Stimulated activated CD8-positive, alpha-beta memory T cell treated with anti-CD3 and anti-CD28 coated beads, Interleukin-15, amount 100 ng/mL, for 48 hours (primary cell): ENCODE measurements at places on chromosomes 12 and 14.

- DNase-seq: no peak
Observed at GRCh38 chr14:71623939-71624338, 308.3 kb upstream of the RGS6 start.

- DNase-seq: no peak
Observed at GRCh38 chr12:77382096-77382742, 316.9 kb upstream of the E2F7 start.

DNA sequence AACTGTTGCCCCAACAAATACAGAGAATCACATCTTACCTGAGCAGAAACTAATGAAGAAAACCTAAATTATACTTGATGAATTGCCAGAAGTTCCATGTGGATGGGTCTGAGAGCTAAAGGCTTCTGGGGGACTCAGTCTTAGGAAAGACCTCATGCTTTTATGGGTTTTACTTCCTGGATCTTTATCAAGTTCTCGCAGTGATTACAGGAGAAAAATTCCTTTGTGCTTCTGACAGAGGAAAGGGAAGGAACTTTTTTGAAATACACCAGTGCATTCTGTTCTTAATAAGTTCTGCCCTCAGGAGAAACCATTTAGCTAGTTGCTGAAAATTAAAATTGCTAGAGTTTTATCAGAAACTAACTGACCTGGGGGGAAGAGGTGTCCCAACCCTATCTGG lies 203.9 kb upstream of the KITLG start:
- no peak for DNase-seq

GRCh38 chr14:98919434-98919833 lies 352.6 kb downstream of the BCL11B start:
- no peak for DNase-seq

- no peak for DNase-seq
Observed at GRCh38 chr14:33505963-33506329, 444.9 kb downstream of the EGLN3 start.

GRCh38 chr12:107967170-107967569 lies 161.9 kb upstream of the WSCD2 start:
- DNase-seq: no peak

DNA sequence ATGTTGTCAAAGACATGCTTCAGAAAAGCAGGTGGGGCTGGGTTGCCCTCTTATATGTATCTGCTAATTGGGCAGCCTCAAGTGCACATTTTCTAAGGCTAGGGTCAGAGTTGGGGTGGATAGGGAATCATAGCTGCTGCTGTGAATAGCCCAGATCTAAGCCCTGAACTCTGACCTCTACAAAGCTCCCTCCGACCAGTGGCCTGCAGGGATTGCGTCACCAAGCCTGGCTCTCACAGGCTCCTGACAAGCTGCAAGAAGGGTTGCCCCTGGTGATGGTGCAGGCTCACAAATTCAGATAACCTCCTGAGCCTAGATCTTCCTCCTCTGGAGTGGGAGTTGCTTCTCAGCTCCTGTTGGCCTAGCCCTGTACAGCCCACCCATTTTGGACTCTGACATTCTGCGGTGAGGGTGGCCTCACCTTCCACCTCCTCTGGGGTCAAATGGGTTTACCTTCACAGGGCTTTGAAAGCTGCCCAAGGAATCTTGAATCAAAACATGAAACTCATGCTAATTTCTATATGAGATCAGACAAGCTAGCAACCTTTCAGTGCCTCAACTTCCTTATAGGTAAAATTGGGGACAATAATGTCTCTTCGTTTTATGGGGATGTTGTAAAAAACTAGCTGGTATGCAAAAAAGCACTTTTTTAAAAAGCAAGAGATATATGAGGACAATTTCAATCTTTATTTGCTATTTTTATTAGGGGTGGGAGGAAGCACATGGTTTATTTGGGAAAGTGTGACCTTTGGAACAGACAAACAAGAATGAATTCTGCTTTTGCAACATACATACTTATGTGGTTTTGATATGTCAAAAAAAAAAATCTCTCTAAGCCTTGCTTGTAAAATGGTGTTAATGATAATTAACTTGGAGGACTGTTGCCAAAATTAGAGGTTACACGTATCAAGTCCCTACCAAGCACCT lies 4.9 kb upstream of the SUSD6 start:
- DNase-seq: no peak

DNA sequence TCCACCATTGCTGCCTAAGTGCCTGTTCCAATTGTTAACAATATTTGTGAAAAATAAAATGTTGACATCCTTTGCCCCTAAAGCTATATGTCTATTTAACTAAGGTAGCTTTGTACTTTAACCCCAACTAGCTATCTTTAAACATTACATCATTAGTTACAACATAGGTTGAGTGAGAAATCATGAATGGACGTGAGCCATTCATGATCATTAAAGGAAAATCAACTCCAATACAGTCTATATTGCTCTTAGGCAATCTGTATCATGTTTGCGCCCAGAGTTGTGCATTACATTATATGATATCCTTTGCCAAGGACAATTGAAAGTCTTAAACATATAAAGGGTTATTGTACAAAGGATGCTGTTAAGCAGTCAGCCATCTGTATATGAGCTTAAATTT lies 269.6 kb downstream of the ALX1 start:
- DNase-seq: no peak

DNA sequence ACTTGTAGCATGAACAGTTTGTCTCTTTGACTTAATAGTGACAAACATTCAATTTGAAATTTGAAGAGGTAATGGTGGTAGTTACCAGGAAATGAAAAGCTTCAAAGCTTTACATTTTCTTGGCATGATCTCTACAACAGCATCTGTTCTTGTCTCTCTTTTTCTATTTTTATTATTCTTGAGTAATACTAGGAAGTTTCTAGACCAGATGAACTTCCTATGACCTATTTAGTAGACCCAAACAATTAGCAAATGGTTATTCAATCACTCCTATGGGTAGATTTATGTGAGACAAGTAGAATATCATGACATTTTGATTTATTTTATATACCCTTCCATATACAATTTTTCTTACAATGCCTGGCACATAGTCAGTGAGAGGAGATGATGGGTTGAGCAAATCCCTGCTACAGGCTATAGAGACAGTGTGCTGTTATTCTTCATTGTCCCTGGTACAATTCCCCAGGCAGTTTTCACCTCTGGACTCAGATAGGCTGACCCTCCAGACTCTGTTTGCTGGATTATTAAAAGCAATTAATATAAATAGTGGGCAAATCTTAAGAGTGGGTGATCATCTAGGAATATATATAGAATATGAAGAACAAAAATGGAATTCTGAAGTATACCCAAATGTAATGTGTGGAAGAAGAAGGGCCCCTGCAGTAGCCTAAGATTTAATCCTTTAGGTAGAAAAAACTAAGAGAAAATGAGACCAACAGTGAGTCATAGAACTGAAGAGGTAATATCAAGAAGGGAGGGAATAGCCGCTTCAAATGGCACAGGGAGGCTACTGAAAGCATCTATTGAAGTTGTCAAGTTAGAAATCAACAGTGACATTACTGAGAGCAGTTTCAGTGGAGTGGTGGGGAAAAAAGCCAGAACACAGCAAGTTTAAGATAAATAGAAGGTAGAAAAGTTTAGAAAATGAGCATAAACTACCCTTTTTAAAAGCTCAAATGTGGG lies 512.0 kb downstream of the FOXG1 start:
- no peak for DNase-seq

- no peak for DNase-seq
Observed at GRCh38 chr14:54040846-54041245, 84.2 kb upstream of the BMP4 start.

DNA sequence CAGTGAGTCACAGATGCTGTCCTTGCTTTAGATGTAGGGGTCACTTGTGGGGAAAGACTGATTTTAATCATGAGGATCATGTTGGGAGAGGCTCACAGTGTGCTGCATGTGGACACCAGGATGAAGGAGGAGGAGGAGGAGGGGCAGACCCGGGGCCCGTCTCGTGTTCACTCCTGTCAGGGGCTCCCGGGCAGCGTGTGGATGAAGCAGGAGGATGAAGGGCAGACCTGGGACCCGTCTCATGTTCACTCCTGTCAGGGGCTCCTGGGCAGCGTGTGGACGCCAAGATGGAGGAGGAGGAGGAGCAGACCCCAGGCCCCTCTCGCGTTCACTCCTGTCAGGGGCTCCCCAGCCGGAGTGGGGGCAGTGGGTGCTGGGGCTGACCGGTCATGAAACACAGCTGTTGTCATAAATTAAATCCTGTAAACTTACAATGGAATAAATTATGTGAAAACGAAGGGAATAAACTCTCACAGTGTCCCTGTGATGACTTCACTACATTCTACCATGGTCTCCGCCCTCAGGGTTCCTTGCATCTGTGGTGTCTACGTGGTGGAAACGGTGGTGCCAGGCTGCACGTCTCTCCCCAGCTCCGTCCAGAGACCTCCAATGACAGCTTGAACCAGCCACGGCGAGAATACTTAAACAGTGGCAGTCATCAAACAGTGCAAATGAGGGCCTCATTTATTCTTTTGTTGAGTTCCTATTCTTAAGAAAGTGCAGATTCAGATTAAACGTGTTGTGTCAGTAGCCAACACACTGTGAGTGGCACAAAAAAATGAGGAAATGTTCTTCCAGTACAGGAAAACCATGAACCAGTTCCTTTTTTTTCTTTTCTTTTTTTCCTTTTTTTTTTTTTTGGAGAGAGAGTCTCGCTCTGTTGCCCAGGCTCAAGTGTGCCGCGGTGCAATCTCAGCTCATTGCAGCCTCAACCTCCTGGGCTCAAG lies 37.7 kb upstream of the SFSWAP start:
- DNase-seq: no peak

GRCh38 chr14:47674148-47674542 lies 1.3 kb downstream of the MDGA2 start:
- no peak for DNase-seq

DNA sequence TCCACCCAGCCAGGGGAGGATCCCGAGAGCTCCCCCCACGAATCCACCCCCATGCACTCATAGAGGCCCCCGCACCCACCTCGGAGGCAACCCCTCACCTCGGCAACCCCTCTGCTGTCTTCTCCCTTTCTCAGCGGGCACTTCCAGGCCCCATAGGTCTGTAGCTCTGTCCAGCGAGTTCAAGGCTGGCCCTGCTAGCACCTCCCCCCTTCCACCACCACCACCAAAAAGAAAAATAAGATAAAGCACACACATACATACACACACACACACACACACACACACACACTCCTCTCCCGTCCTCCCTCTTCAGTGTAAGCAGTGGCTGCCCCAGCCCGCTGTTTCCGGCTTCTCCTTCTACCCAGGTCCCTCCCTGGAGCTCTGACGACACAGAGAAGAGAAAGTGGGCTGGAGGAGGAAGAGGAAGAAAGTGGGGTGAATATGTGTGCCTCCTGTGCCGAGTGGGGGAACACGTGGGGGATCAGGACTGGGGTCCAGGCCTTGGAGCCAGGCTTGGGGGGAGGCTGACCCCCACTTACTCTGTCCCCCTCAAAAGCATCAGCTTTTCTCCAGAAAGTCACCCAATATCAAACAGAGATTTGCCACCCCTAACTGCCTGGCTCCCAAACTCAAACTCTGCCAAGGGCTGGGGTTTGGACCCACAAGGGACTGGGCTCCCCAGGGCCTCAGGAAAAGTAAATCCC lies at the start of gene STAT6:
Gene STAT6, minus strand, starts transcription at position 332 of the 704 bp plus-strand sequence. CDS start 3,084 bp downstream, outside the sequence.
- peak; percentile 69 for DNase-seq

- DNase-seq: no peak
Observed at GRCh38 chr12:112514926-112515642, 96.3 kb downstream of the PTPN11 start.

DNA sequence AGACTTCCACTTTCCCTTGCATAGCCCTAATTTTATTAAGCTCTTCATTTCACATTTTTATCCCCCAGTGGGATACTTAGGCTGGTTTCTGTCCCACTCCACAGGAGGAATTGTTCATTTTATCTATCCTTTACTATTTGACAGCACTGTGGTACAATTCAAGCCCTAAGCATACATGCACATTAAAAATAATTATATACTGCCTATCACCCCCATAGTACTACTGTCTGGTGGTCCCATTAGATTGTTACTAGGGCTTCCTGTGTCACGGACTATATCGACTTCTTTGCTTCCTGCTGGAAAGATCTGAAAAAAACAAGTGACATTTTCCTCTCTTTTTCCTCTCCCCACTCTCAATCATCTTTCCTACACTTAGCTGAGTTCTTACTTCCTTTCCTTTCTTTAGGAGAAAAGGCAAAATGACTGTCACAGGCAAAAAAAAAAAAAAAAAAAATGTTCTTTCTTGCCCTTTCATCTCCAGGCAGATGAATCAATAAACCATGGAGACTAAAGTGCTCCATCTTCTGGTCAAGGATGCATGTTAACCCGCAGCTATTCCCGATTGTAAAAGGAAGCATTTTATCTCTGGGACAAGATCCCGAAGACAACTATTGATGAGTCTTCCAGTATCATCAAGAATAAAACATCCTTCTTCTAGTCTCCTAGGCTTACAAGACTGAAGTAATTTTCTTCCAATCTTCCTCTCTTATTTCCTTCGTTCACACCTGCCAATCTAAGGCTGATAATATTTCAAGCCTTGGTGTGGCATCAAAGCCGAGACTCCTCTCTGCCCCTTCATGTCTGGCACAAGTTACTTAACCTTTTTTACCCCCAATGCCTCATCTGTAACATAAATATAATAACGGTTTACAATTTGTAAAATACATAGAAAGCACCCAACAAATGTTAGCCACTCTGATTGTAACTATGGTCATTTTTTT lies 94.4 kb upstream of the PLEKHG7 start:
- DNase-seq: no peak

DNA sequence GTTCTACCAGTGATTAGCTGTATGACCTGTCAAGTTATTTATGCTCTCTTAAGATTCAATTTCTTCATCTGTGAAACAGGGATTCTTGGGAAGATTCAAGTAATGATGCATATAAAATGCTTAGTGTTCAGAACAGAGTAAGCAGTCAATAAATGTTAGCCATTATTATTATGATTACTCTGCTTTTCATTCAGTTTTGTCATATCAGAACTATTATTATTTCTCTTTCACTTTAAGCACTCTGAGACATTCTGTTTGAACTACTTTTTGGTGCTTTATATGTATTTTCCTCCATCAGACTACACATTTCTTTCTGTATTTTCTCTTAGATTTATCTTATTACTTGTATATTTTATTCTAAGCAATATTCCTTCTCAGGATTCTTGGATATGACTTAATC lies 81.2 kb downstream of the CFAP54 start:
- DNase-seq: no peak

DNA sequence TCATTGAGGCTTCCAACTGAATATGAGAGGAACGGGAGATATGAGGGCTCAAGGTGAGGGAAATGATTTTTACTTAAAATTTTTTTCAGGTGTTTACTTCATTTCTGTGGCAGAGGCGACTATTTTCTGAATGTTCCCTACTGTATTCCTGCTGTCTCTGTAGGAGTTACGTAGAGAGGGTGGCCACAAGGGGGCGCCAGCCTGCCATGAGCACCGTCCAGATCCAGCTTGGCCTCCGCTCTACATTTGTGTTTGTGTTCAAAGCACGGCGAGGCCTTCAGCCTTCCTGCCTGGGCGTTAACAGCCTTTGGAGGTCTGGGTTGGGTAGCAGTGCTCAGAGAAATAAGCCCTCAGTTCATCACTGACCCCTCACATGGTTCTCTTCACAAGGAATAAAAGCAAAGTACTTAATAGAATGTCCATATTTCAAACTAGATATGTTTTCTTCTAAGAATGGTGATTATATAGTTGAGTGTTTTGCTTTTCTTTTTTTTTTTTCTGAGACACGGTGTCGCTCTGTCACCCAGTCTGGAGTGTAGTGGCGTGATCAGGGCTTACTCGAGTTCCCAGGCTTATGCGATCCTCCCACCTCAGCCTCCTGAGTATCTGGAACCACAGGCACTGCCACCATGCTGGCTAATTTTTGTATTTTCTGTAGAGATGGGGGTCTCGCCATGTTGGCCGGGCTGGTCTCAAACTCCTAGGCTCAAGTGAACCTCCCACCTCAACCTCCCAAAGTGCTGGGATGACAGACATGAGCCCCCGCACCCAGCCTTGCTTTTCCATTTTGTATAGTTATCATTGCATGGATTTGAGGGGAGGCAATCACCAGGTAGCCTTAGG lies 22.3 kb downstream of the CKB start:
- DNase-seq: peak; percentile 53

- no peak for DNase-seq
Observed at GRCh38 chr14:75047506-75047905, 3.8 kb downstream of the MLH3 start.
